ENCODE measurements at places on chromosomes 3 and 15. TPM values are rescaled to one million over a fixed set of nuclear protein-coding genes. Genes with fewer than 3 reads are reported as not detected.
A peak's percentile ranks its signal among the peaks of the same experiment; 100 is the strongest.

The AQR gene
- 50.2 TPM for total RNA-seq

DNA sequence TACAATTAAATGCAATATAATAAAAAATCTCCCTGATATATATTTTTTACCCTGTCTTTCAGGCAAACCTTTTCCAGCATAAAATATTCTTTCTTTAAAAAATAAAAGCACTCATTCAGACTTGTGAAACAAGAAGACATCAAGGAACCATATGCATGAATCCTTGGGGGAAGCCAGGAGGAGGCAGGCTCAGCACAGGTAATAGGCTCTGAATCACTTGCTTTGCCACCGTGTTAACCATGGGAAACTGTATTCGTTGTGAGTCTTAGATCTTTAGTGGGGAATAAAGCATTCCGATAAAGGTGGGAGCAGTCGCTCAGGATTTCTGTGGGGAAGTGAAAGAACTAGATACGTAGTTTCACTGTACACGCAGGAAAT lies 42.4 kb downstream of the FBN1 start:
- DNase-seq = no peak

GRCh38 chr3:168709073-168709472 lies 613.3 kb upstream of the GOLIM4 start:
- DNase-seq = no peak

DNA sequence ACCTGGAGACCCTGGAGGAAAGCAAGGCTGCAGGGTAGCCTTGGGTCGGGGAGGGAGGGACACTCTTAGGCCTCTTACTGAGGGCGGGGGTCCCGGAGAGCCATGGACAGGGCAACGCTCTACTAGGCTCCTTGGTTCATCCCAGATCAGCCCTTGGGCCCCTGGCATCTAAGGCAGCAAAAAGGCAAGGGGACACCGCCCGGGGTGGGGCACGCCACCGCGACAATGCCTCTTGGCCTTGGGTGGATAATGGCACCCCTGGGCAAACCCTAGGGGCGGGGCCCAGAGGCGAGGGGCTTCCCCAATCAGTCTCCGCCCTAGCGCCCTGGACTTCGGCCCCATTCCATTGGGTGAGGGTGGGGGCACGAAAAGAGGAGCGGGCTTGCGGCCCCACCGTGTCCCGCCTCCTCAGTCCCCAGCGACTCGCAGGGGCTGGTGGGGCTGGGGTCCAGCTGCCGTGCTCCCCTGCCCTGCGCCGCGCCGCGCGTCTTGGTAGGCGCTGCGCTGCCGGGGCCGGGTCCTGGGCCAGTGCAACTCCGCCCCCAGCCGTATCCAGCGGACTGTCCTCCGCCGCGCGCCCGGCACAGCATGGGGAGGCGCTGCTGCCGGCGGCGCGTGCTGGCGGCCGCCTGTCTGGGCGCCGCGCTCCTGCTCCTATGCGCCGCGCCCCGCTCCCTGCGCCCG lies at the start of gene CHST13:
TSS of gene CHST13 (plus strand) at position 411 of the 684 bp plus-strand sequence. CDS start at position 589, 178 bp downstream.
- no peak for DNase-seq

GRCh38 chr3:107201146-107201545 lies 176.1 kb upstream of the CCDC54 start:
- no peak for DNase-seq

- DNase-seq = no peak
Observed at GRCh38 chr3:168624892-168625448, 529.2 kb upstream of the GOLIM4 start.

GRCh38 chr3:30141927-30142326 lies 464.5 kb upstream of the TGFBR2 start:
- no peak for DNase-seq

GRCh38 chr3:151838574-151839312 lies 24.8 kb downstream of the AADAC start:
- DNase-seq = peak; percentile 81
